ENCODE measurements at places on chromosomes 3 and 15.

- DNase-seq = no peak
Measured at GRCh38 chr15:90553248-90553745, 23.6 kb downstream of the CRTC3 start.

DNA sequence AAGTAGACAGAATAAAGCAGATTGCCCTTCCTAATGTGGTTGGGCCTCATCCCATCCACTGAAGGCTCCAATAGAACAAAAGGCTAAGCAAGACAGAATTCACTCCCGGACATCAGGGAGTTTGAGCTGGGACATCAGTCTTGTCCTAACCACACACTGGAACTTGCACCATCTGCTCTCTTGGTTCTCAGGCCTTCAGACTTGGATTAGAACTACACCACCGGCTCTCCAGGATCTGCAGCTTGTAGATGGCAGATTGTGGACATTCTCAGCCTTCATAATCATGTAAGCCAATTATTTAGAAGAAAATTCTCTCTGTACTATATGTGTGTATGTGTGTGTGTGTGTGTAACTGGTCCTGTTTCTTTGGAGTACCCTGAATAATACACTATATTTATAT is 394.7 kb upstream of the LMCD1 start:
- no peak for DNase-seq

GRCh38 chr15:56725386-56725785 is 7.9 kb downstream of the ZNF280D start:
- no peak for DNase-seq

- peak; percentile 34 for DNase-seq
Measured at GRCh38 chr3:120763601-120764000, 21.1 kb downstream of the GTF2E1 start.

GRCh38 chr3:46906471-46907058 is 29.0 kb downstream of the PTH1R start:
- no peak for DNase-seq

DNA sequence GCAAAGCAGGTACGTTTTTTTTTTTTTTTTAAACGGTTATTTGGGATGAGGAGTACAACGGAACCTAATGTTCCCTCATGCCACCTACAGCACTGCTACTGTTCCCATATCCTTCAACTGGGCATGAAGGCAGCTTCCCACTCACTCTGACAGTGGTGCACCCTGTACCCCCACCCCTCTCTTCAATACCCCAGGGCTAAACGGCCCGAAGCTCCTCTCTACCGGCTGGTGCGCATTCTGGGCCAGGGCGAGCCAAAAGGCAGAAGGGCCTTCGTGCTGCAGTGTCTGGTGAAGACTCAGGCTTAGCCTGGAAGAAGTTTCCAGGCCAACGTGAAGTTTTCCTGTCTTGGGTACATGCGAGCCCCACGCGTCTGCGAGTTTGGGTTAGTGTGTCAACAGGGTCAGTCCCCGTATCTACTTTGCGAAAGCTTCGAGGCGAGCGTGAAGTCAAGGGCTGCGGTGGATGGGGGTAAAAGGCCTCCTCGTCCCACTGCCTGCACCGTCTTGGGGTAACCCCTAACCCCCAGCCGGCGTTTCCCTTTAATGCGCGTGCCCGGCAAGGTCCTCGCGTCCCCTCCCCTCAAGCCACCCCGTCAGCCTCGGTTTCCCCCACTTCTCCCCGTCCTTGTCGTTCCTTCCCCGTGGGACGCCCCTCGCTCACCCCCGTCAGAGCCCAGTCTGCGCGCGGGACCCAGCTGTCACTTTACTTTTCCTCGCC is 765 bp upstream of the UBE2E2 start:
- no peak for DNase-seq

- no peak for DNase-seq
Measured at GRCh38 chr3:126021224-126021623, 52.2 kb downstream of the ROPN1B start.

DNA sequence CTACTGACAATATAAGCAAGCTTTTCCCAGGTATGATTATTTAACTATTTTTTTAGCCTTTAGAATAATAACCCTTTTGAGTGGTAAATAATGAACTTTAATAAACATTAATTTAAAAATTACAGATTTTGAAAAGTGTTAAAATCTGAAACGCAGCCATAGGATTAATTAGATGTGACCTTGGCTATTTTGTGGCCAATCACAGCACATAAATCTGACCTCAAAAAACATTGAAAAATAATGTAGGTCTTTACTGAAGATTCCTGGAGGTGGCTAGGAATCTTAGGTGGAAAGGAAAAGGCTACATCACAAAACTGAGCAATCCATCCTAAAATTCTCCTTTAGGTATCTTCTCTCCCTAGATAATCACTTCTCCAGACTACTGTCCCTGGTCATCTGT is 18.1 kb downstream of the SCG3 start:
- DNase-seq = no peak

DNA sequence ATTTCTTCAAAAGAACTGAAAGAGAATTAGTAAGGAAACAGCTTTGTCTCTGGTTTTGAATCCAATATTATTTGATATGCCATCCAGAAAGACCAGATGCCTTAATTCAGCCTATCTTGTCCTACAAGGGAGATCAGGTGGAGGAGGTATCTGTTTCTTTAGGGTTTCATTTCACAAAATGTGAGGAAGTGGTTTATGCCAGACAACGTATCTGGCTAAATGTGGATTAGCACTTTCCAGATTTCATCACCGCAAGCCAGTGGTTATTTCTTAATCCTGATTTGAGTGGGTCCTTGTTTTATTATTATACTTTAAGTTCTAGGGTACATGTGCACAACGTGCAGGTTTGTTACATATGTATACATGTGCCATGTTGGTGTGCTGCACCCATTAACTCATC is 271.1 kb downstream of the EBLN2 start:
- DNase-seq = no peak

- DNase-seq = no peak
Measured at GRCh38 chr3:65953881-65954733, 84.6 kb downstream of the MAGI1 start.

- peak; percentile 76 for DNase-seq
Measured at GRCh38 chr15:31262901-31263671, 63.5 kb upstream of the KLF13 start.

- no peak for DNase-seq
Measured at GRCh38 chr3:34919025-34919424, 720.3 kb upstream of the ARPP21 start.

- DNase-seq = no peak
Measured at GRCh38 chr3:177894081-177894728, 642.0 kb upstream of the KCNMB2 start.

- DNase-seq = no peak
Measured at GRCh38 chr3:98894791-98895576, 6.5 kb downstream of the DCBLD2 start.

- DNase-seq = no peak
Measured at GRCh38 chr3:157388976-157389375, 47.7 kb upstream of the PTX3 start.

DNA sequence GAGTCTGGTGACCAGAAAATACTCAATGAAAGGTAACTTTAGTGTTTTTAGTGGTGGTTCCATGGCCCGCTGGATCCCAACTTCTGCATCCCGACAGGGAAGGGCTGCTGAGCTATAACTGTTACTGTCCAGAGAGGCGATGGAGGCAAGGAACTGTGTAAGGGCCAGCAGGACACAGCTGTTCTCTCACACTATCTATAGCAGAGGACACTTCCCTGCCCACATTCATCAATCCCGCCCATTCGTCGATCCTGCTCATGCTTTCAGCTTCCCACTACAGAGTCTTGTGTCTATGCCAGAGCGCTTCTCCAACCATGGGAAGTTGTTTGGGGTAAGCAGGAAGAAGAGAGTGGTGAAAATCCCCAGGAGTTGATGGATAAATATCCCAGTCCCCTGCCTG is 8.4 kb downstream of the COLQ start:
- DNase-seq = no peak

- peak; percentile 74 for DNase-seq
Measured at GRCh38 chr15:28086175-28086703, 12.9 kb downstream of the OCA2 start.

DNA sequence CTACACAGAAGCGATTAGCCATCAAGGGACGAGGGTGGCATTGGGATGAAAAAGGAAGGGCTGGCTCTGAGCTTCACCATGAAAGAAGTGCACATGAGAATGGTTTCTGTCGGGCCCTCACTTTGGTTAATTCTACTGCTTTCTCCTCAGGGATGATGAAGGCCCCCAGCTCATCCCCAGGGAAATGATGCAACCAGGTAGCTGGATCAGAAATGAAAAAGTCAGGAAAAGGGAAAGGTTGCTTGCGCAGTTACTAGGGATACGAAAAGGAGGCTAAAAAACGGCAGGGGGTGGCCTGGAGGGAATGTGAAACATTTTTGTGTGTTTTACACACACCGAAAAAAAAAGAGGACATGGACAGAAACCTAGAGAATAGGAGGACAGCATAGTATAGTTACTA is 1.4 kb upstream of the SLC27A2 start:
- DNase-seq = no peak

GRCh38 chr15:74616996-74617395 is 1.4 kb downstream of the CLK3 start:
- DNase-seq = no peak

DNA sequence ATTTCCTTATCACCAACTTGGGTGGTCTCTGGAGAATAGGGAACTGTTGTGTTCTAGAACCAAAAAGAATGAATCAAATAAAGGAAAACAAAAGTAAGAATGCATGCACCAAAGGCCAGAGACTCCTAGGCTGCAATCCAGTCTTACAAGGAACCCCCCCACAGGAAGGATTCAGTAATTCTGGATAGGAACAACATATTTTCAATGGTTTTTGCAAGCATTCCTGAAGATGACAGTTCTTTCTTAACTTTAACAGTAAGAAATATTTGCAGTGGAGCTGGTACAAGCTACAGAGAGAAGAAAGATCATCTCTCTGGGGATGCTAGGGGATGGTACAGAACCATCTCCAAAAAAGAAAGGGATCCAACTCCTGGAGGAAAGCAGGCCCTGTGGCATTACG is 116.2 kb upstream of the CHRM5 start:
- no peak for DNase-seq

DNA sequence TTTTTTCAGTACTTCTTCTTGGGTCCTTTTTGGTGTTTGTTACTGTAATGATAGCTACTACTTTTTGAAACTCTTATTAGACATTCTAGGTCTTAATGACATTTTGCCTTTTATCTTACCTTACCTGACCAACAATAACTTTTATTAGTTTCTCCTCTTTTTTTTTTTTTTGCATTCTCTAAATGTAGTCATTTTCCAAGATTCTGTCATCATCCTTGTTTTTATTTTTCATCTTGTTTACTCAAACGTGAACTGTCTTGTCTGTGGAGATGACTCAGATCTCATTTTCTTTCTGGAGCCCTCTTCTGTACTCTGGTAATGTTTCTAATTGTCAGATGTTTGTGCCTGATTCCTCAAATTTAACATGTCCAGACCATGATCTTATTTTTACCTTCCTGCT is 2.9 kb downstream of the ABHD5 start:
- DNase-seq = no peak

DNA sequence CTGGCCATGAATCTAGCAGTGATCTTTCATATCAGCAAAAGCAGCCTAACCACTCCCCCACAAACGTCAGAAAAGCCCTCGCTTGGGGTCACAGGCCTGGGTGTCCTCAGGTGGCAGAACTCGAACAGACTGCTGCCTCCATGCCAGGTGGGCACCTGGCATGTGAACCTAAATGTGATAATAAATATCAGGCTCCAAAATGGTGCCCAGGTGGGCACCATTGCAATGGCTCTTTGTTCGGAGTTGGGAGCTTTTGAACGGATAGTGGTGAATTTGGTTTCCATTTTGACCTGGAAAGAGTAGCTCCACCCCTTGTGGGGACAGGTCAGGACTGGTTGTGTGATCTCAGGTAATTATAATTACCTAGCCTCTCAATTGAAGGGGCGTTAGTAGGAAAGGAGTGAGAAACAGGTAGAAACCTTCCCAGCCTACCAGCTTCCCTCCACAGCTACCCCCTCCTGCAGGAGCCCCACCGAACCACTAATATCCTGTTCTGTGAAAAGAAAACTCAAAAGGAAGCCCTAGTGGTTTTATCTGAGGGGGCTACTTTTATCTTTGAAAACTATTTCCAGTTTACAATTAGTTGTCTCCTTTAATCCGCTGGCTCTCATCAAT is 18.1 kb downstream of the MYO1E start:
- no peak for DNase-seq

DNA sequence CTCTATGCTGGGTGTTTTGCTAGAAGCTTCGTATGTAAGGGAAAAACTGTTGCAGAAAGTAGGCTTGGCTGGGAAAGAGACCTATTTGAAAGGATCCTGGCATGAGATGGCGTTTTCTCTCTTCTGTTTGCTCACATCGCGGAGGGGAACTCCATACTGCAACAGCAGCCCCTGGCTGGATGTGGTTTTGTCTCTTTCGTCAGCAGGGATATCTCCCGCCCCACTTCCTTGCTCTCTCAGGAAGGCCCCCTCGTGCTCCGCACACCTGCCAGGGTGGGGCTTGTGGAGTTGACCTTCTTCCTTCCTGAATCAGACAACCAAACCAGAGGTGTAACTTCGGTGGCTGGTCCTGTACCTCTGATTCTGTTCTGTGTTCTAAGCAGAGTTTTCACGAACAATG is 26.4 kb upstream of the MYZAP start:
- DNase-seq = no peak

- DNase-seq = no peak
Measured at GRCh38 chr3:47342151-47342550, 38.7 kb upstream of the PTPN23 start.

- no peak for DNase-seq
Measured at GRCh38 chr15:69991551-69991980, 106.2 kb downstream of the TLE3 start.

DNA sequence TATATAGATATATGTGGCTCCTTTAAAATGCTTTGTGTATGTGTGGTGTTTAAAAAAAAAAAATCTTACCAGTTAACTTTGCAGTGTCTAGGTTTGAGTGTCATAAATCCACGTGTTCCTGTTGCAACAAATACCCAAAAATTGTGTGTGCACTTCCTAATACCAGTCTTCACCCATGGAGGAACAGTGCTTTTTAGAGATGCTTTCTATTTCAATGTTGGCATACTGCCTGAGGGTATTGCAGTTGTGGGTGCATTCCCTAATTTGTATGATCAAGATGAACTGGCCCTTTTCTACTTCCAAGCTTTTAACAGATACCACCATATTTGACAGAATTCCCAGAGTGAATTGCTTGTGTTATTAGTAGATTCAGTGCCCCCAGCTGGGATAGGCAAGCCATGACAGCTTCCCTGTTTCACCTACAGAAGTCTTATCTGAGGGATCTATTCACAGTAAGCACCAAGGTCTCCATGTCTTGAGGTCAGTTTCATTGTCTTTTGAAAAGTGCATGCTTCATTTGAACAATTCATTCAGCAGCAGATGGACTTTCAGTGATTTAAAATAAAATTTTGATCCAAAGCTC is 68.9 kb upstream of the GOLGA6B start:
- no peak for DNase-seq

DNA sequence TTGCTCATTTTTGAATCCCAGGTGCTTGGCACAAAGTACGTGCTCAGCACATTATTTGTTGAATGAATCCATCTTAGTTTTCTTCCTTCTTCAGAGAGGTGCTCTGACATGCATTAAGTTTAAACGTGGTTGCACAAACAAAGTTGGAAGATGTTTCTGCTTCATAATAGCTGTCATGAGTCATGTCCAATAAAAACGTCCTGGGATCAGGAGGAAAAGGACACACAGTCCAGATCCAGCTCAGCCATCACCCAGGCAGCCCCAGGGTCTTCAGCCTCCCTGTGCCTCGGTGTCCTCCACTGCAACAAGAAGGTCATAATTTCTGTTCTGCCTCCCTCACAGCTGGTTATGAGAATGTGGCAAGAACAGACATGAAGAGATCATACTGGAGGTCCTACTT is 55.4 kb downstream of the CCNL1 start:
- no peak for DNase-seq

All from GM13976 (cell line).